Naive thymus-derived CD8-positive, alpha-beta T cell (primary cell): ENCODE measurements at places on chromosomes 7 and 10.

DNA sequence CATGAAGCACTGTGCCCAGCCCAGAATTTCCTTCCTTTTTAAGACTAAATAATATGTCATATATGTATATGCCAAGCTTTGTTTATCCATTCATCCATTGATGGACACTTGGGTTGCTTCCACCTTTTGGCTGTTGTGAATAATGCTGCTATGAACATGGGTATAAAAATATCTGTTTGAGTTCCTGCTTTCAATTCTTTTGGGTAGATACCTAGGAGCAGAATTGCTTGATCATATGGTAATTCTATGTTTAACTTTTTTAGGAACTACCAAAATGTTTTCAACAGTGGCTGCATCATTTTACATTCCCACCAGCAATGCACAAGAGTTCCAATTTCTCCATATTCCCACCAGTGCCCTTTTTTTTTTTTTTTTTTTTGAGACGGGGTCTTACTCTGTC, 13.2 kb upstream of the PLAU start:
- no peak for DNase-seq

DNA sequence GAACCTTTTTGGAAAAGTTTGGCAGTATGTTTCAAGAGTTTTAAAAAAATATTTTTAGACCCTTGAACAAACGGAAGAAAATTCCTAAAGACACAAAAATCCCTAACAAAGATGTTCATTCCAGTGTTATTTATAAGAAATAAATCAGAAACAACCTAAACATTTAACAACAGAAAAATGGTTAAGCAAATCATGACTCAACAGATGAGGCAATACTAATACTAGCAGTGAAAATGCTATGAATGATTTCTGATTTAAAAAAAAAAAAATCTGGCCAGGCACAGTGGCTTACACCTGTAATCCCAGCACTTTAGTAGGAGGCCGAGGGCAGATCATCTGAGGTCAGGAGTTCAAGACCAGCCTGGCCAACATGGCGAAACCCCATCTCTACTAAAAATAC, 61.0 kb downstream of the ARHGAP12 start:
- no peak for DNase-seq

GRCh38 chr7:54879776-54880175, 120.8 kb upstream of the SEC61G start:
- DNase-seq = no peak

DNA sequence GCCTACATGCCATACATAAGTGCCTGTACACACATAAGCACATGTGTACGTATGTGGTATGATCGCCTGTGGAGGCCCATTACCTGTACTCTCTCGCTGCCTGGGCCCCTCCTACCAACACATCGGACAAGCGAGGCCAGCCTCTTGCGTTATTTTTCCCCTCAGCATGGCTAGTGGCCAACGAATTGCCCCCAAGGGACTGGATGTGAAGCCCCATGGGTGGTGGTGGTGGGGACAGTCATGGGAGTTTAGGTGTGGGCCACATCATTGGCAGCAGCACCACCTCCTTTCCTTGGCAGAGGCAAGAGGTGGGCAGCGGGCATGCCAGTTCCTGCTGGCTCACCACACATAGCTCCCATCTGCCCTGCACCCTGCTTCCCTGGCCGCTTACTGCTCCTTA, 10.0 kb downstream of the GRK5 start:
- no peak for DNase-seq

DNA sequence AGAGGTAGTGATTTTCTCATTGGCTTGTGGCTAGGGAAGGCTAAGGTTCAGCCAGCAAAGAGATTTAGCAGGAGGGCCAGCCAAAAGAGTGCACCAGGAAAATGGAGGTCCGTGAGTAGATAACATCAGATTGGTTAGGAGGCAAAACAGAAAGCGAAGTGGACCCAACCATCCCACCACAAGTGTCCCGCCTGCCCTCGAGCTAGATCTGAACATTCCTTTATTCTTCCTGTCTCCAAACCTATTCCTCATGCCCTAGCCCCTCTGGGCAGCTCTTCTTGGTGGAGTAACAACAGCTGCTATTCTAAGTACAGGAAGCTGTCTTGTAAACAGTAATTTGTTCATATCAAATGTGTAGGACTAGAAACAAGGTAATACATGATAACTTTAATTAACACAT, 85.7 kb upstream of the BET1 start:
- DNase-seq = no peak

- no peak for DNase-seq
Observed at GRCh38 chr10:111934931-111935330, 248.6 kb downstream of the GPAM start.

DNA sequence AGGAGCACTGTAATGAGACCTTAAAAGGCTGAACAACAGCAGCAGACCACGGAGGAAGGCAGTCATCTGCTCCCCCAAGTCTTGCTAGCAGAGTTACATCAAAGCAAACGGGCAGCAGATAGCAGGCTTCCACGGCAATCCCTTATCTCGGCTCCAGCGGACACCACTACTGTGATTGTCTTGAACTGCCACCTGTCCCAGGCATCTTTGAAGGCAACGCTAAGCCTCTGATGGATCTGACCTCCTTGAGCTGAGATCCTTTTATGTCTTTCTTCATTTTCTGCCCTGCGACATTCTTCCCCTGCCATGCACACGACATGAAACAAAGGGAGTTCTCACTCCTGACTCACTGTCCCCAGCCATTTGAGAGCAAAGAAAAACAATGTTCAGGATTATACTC, 111.7 kb downstream of the GLI3 start:
- no peak for DNase-seq

GRCh38 chr7:92667816-92668535, 77.8 kb upstream of the FAM133B start:
- DNase-seq = no peak

- DNase-seq = no peak
Observed at GRCh38 chr10:59847888-59848287, 58.5 kb downstream of the CCDC6 start.

DNA sequence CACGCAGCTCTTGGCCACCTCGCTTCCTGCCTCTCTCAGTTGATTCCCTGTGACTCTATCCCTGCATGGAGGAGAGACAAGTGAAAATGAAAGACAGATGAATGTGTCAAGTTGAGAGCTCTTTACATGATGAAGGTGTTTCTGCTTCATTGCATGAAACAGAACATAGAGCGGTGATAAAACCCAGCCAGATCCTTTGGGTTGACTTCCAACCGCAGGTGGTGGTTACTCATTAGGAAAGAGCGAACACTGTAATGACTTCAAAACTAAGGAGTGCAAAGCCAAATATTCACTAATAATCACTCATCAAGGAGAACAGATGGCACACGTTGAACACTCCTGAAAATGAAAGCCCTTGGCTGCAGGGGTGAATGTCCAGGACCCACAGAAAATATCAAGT, 31.8 kb upstream of the WDR11 start:
- DNase-seq = no peak

DNA sequence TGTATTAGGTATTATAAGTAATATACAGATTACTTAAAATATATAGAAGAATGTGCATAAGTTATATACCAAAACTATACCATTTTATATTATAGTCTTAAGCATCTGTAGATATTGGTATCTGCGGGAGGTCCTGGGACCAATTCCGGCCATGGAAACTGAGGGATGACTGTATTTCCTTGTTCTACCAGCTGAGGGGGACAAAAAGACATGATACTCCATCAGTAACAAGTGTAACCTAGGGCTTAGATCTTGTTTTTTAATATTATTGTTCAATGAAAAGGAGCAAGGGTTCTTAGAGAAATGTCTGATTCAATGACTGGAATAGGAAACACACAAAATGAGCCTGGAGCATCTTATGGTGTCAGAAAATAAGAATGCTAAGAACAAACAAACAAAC, 752.5 kb downstream of the CCSER2 start:
- no peak for DNase-seq
